H9 (cell line): ENCODE measurements at places on chromosomes 7 and 10.

DNA sequence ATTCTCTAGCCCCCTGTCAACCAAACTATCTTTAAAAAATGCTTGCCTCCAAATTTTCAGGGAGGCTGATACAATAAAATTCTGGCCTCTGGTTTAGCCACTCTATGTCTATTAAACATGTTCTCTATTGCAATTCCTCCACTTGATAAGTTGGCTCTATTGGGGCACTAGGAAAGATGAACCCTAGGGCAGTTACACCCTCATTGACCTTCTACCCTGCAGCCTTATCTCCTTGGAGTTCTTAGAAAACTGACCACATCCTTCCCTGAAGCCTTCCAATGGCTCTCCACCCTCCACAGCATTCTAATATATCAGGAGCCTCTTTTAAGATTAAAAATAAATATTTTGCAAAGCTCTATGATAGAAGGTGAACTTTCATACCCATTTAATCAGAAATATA lies 30.6 kb downstream of the SVOPL start:
- no peak for DNase-seq

DNA sequence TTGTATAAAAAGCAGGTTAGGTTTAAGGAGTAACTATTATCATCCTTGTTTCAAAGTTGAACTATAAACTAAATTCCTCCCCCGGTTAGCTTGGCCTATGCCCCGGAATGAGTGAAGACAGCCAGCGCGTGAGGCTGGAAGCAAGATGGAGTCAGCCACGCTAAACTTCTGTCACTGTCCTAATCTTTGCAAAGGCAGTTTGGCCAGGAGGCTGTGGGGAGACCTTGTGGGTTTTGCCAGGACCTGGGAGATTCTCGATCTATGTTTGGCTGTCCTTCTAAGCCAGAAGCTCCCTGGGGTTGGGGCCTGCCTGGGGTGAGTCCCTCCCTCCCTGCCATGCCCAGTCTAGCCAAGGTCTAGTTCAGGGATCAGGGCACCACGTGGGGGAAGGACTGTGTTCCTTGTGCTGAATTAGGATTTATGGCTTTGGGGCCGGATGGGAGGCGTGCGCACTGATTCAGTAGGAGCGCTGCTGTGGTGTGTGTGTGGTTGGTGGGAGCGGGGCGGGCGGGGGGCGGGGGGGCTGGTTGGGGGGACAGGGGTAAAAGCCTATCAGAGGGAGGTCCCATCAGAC lies 871 bp upstream of the GTF2IRD1 start:
- DNase-seq: no peak

DNA sequence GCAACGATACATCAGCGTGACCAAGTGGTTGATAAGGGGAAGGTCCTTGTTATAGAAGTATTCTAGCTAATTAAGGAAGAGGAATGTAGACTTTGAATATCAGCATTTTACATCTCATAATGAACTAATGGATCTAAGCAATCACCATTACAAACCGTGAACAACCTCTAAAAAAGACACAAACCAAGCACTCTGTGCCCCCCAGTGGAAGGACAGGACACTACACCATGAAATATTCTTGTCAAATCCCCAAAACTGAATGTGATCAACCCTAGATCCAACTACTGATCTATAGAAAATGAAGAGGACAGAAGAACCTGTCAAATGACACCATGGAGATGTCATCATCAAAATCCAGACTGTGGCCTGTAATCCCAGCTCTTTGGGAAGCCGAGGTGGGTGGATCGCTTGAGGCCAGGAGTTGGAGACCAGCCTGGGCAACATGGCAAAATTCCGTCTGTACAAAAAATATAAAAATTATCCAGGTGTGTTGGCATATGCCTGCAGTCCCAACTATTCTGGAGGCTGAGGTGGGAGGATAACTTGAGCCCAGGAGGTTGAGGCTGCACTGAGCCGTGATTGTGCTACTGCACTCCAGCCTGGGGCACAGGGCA lies 111.3 kb upstream of the CARD11 start:
- no peak for DNase-seq

- no peak for DNase-seq
Measured at GRCh38 chr10:117626228-117626627, 83.7 kb downstream of the EMX2 start.

DNA sequence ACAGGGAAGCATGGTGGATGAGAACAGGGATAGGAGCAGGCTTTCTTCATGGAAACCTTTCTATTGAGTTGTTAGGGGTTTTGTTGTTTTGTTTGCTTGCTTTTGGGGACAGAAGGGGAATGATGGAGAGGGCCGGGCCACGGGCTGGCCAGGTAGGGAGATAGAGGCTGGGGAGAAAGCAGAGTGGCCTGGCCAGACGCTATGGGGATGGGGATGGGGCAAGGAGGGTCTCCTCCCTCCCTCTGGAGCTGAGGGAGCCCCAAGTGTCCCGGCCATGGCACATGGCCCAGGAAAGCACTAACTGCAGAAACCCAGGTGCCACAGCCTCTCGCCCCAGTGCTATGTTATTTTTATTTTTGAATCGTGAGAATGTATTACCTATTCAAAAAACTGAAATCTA lies 10.0 kb downstream of the AOC1 start:
- no peak for DNase-seq

DNA sequence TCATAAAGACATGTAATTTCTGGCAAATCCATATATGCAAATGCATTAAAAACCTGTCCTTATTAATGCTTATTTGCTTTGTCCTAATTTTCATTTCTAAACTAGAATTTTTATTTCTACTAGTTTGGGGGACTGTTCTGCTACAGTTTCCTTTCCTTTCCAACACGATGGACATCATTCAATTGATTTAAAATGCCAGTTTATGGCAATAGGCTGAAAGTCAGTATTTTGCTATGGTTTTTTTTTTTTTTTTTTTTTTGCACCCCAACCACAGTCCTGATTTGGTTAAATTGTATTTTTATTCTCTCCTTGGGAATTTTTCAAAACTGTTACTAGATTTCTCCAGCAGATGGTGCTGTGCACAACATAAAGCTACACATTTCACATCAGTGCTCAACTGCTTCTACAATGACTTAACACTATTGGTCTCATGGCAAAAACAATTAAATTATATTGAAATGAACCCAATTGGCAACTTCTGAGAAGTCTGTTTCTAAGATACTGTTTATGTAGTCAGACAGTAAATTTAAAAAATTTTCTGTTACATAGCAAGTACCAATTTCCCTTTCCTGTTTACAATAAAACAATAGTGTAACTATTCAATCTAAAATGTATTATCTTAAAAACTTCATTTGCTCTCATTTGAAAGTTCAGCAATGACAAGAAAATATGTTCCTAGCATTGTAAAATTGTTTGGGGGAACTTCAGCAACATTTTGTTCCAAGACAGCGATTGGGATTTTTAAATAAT lies 193.8 kb upstream of the CCDC6 start:
- DNase-seq: no peak

DNA sequence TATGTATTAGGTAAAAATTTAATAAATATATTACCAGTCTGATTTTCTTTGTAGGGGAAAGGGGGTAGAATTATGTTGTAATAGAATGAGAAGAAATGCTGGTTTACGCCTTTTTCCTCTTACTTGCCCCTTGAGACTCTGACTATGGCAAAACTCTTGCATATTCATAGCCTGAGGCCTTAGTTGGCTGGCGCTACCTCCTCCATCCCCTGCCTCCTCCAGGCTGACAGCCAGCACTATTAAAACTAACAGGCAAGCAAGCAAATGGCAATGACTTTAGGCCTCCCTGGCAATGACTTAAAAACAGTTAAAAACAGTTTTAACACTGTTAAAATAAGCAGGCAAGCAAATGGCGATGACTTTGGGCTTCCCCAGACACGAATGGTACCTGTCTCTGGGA lies 14.4 kb downstream of the PKD2L1 start:
- DNase-seq: no peak

- DNase-seq: no peak
Measured at GRCh38 chr10:24307696-24308485, 99.0 kb downstream of the KIAA1217 start.
